Left cardiac atrium (tissue), 4 donors: ENCODE measurements at places on chromosomes 1 and 21. TPM values are rescaled to one million over a fixed set of nuclear protein-coding genes. Genes with fewer than 3 reads are reported as not detected.
A peak's percentile ranks its signal among the peaks of the same experiment; 100 is the strongest.

DNA sequence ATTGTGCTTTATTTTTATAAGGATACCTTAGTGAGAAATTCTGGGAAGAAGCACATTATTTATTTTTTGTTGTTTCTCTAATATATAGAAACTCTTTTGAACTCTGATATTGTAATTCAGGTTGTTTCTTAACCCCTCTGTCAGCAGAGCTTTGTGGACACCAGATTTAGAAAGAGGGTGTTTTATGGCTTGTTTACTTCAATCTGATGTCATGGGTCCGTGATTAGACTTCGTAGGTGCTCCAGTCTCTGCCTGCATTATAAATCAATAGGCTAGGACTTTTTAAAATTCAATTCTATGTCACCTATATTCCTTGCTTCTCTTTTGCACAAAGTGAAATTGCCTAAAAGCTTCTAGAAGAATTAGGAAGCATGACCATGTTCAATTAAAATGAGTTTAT lies 47.3 kb upstream of the CCDC190 start:
- DNase-seq = no peak

GRCh38 chr1:91007827-91008226 lies 14.0 kb downstream of the ZNF644 start:
- no peak for DNase-seq

- DNase-seq = no peak
Observed at GRCh38 chr1:234893725-234894630, 234.7 kb downstream of the TOMM20 start.

DNA sequence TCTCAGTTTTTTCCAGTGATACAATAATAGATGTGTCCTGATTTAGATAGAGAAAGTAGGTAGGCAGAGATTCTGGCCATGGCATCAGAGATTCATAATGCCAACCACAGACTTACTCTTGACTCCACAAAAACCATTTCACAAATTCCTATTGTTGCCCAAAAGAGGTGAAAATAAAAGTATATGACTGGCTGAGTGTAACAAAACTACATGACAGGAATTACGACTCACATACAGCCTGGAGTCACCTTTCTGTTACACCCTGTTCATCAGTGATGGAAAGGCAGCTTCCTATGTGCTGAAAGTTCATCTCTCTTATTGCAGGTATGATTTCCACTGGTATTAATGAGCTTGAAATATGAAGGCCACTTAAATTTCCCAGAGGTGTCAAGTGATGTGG lies 72.3 kb downstream of the MPZL1 start:
- DNase-seq = no peak

- no peak for DNase-seq
Observed at GRCh38 chr1:47412437-47412836, 3.6 kb upstream of the FOXE3 start.

- no peak for DNase-seq
Observed at GRCh38 chr1:24157918-24158481, 15.1 kb upstream of the IL22RA1 start.

DNA sequence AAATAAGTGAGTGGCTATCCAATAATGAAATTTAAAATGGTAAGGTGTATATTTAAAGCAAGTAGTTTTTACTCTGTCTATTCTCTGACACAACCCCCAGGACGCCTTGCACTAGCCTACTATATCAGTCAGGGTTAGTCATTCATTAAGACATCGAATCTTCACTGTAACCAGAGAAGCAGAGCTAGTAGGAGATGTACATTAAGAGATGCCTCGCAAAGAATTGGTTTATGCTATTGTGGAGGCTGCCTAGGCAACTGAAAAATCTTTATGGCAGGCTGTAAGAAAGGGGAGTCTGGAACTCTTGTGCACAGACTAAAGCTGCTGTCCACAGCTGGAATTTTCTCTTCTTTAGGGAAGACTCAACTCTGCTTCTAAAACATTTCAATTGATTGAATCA lies 28.8 kb downstream of the NTNG1 start:
- DNase-seq = no peak

DNA sequence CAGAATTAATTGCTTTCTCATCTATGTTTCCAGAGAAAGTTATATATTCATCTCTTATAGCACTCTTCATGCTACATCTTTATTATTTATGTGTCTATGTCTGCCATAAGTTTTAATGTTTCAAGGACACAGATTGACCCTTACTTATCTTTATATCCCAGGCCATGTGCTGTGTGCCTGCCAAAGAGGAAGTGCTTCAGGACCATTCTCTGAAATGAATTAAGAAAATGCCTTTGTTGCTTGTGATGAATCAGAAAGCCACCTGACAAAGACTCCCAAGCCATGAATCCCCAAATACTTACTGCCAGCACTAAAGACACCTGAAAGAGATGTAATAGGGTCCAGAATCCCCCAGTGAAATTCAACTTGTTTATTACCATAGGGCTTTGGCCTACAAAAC lies 342.1 kb upstream of the C1orf87 start:
- no peak for DNase-seq

DNA sequence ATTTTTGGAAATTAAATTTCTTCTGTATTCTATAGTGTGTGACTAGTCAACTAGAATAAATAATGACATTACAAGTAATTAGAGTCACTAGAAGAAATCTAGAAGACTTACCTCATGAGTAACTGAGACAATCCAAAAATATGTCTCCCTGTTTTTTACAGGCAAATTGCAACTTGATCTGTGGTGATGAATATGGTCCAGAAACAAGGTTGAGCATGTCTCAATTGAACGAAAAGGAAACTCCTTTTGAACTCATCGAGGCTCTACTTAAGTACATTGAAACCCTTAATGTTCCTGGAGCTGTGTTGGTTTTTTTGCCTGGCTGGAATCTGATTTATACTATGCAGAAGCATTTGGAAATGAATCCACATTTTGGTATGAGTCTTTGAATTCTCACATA lies 36.7 kb downstream of the DHX9 start:
- no peak for DNase-seq

GRCh38 chr1:204730826-204731459 lies 45.4 kb upstream of the LRRN2 start:
- no peak for DNase-seq

- peak; percentile 60 for DNase-seq
Observed at GRCh38 chr1:30111431-30111830, 612.0 kb downstream of the MATN1 start.

DNA sequence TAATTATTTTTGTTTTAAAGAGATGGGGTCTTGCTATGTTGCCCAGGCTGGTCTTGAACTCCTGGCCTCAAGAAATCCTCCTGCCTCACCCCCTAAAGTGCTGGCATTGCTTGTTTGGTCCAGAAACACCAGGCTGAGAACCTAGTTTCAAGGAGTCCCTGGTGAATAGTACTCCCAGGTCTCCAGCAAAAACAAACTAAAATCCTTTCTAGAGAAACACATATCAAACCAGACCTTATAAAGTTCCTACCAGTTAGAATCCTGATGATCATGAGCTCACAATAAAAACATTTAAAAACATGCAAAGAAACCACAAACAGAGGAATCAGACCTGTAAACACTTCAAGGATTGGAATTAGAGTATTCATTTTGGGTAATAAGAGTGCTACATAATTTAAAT lies 34.4 kb upstream of the PADI1 start:
- DNase-seq = no peak

CFAP74 gene
- not detected for total RNA-seq

AADACL3 gene
- 0.09 TPM for total RNA-seq

DNASE2B gene
- total RNA-seq = not detected

ANGPTL3 gene
- not detected for total RNA-seq

C1orf94 gene
- not detected for total RNA-seq

EVA1B gene
- total RNA-seq = 16.7 TPM

CYP4Z1 gene
- 0.29 TPM for total RNA-seq

CELA2A gene
- total RNA-seq = not detected
